Fibroblast of villous mesenchyme (primary cell): ENCODE measurements at places on chromosomes 2 and 18. TPM values are rescaled to one million over a fixed set of nuclear protein-coding genes. Genes with fewer than 3 reads are reported as not detected.

DNA sequence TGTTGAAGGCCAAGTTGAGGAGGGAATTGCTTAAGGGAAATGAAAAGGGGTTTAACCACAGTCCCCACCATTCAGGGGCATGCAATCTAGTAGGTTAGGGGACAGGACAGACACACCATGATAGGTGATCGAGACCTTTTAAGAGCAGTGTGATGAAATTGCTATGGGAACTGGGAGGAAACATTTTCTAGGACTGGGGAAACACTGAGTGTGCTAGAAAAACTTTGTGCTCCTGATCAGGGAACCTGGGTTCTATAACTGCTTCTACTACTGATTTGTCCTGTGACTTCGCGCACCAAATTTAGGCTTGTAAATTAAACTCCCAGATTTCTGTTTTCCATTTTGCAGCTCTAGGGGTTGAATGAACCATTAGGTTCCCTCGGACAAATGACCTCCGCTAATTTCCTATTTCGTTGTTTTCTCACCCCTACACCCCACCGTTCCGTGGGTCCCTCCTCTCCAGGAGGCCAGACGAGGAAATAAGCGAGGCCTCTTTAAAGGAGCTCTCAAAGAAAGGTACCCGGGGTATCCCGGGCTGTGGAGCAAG lies 371 bp upstream of the LCLAT1 start:
- DNase-seq, result no peak

DNA sequence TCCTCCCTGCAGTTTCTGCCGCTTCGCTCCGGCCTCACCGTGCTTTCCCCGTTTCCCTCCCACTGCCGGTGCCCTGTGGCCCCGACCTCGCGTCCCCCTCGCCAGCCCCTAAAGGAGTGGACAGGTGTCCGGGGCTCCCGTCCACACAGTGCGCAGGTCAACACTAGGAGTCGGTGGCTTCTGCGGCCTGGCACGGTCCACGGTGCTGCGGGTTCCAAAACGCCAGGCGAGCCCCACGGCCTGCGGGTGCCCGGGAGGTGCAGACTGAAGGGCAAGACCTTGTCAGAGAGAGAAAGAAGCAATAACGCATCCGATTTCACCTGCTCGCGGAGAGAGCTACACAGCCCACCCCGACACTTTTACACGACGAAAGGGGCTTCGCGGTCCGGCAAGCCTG lies 588.7 kb upstream of the SALL3 start:
- DNase-seq, result no peak

- no peak for DNase-seq
Measured at GRCh38 chr2:214587442-214587841, 176.6 kb downstream of the VWC2L start.

The B3GNT7 gene
- 0.43 and 0.64 TPM in 2 replicates for total RNA-seq

- peak; percentile 57 for DNase-seq
Measured at GRCh38 chr2:219680958-219681693, 53.7 kb downstream of the SLC4A3 start.

GRCh38 chr2:178208817-178209216 lies 14.5 kb downstream of the OSBPL6 start:
- peak; percentile 19 for DNase-seq

- no peak for DNase-seq
Measured at GRCh38 chr2:51291762-51292551, 260.0 kb upstream of the NRXN1 start.

- DNase-seq, result no peak
Measured at GRCh38 chr2:241035818-241036396, 37.5 kb downstream of the SNED1 start.

GRCh38 chr2:226477221-226478108 lies 322.2 kb downstream of the IRS1 start:
- no peak for DNase-seq

DNA sequence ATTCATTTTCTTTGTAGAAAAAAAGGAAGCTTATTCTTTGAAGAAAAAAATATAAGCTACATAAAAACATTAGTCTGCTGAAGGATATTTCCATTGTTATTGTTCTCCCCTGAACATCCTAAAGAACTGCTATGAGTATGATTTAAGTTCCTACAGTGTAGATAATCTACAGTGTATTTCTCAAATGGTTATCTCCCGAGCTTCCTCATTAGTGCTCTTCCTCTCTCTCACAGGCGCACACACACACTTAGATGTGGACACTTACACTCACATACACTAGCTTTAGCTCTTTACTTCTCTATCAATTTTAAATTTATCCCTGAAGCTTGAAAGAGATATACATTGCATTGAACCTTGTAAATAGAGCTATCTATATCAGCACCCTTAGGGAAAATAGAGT lies 681.0 kb downstream of the KCNJ3 start:
- DNase-seq, result no peak

GRCh38 chr18:45608400-45608799 lies 6.9 kb upstream of the SLC14A2 start:
- no peak for DNase-seq

The NMUR1 gene
- total RNA-seq, result not detected in 2 replicates

GRCh38 chr2:239269173-239269885 lies 131.5 kb downstream of the HDAC4 start:
- DNase-seq, result no peak

DNA sequence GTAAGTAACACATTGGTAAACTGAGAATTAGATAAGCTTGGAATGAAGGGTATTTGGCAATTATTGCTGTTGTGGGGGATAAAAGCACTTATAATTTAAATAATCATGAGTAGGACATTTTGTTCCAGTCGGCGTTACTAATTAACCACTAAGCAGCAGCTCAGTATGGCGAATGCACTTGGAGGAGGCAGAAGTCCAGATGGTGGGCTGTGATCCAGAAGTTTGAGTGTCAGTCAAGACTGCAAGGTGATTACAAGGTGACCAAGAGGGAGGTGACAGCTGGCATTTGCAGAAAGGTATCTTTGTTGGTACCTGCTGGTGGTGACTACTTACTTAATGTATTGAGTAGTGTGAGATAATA lies 643.6 kb upstream of the FAM98A start:
- no peak for DNase-seq

- no peak for DNase-seq
Measured at GRCh38 chr2:15556311-15556930, 4.7 kb downstream of the NBAS start.

- no peak for DNase-seq
Measured at GRCh38 chr2:221070106-221070505, 502.0 kb downstream of the EPHA4 start.

GRCh38 chr2:207935121-207935990 lies 90.0 kb downstream of the PLEKHM3 start:
- peak; percentile 4 for DNase-seq

DNA sequence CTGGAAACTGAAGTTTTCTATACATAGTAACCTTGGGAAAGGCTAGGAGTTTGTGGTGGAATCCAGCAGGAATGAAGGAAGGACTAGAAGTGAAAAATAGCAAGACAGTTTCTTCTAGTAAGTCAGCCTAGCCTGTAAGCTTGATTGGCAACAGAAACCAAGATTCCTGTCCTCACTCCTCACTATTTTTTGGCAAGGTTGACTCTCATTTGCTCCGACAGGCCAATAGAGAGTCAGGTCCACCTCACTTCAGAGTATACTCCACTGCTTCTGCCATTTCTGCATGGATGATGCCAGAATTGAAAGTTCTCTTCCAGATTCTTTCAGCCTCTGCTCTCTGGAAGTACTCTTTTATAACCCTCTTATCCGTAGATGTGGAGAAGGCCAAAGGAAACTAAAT lies 352.4 kb downstream of the ZNF516 start:
- DNase-seq, result no peak

- DNase-seq, result no peak
Measured at GRCh38 chr2:44109166-44109565, 59.5 kb upstream of the PPM1B start.

The CLASP1 gene
- 47.4 and 58.3 TPM in 2 replicates for total RNA-seq

GRCh38 chr2:44730593-44730992 lies 210.9 kb upstream of the SIX3 start:
- DNase-seq, result no peak

DNA sequence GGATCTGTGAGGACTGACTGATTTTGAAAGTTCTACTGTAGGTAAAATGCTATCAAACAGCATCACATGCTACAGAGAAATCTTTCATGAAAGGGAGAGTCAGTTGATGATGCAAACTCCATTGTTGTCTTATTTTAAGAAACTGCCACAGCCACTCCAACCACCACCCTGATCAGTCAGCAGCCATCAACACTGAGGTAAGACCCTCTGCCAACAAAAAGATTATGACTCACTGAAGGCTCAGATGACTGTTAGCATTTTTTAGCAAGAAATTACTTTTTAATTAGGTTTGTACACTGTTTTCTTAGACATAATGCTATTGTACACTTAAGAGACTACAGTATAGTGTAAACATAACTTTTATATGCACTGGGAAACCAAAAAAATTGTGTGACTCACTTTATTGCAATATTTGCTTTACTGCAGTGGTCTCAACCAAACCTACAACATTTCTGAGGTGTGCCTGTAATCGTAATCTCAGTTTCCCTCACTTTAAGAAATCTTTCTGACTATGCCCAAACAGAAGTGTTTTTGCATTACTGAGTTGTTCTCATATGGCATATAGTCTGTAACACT lies 42.8 kb downstream of the METTL8 start:
- peak; percentile 37 for DNase-seq

DNA sequence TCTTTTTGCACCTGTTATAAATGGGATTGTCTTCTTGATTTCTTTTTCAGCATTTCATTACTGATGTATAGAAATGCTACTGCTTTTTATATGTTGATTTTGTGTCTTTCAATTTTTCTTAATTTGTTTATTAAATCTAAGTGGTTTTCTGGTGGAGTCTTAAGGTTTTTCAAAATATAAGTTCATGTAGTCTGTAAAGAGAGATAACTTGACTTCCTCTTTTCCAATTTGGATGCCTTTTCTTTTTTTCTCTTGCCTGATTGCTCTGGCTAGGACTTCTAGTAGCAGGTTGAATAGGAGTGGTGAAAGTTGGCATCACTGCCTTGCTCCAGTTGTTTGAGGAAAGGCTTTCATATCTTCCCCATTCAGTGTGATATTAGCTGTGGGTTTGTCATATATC lies 28.6 kb upstream of the GALNT5 start:
- DNase-seq, result no peak

- DNase-seq, result peak; percentile 96
Measured at GRCh38 chr18:3816610-3817363, 366.8 kb downstream of the TGIF1 start.

- no peak for DNase-seq
Measured at GRCh38 chr2:37874470-37874869, 50.6 kb upstream of the RMDN2 start.

The CGREF1 gene
- under 0.01 TPM in 2 replicates for total RNA-seq

- no peak for DNase-seq
Measured at GRCh38 chr2:218823196-218823855, 8.3 kb downstream of the PRKAG3 start.

DNA sequence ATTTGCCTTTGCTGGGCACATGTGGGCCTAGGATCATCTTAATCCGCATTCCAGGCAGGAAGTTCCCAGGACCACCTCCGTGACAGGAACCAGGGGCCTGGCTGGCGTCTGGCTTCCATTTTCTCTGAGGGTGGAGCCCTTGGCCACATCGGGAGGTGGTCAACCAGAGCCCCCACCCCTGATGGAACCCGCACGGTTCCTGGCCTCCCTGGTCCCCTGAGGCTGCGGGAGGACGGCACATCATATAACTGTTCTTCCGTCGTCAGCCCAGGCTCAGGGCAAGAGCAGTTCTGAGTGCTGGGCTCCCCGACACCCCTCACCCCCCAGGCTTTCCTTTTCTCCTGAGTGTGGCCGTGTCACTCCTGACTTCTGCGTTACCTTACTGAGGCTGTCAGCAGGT lies 13.5 kb downstream of the ESPNL start:
- DNase-seq, result no peak

DNA sequence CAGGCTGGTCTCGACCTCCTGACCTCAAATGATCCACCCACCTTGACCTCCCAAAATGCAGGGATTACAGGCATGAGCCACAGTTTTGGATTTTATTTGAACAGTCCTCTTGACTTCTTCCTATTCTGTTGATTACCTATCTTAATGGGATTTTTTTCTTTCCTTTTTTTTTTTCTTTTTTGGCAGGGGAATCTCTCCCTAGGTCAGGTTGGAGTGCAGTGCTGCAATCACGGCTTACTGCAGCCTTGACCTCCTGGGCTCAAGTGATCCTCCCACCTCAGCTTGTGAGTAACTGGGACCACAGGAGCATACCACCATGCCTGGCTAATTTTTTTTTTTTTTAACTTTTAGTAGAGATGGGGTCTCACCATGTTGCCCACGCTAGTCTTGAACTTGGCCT lies 2.8 kb downstream of the MTHFD2 start:
- DNase-seq, result no peak

The SLC4A5 gene
- under 0.01 and 0.32 TPM in 2 replicates for total RNA-seq

- no peak for DNase-seq
Measured at GRCh38 chr2:143193121-143193520, 63.9 kb downstream of the ARHGAP15 start.

DNA sequence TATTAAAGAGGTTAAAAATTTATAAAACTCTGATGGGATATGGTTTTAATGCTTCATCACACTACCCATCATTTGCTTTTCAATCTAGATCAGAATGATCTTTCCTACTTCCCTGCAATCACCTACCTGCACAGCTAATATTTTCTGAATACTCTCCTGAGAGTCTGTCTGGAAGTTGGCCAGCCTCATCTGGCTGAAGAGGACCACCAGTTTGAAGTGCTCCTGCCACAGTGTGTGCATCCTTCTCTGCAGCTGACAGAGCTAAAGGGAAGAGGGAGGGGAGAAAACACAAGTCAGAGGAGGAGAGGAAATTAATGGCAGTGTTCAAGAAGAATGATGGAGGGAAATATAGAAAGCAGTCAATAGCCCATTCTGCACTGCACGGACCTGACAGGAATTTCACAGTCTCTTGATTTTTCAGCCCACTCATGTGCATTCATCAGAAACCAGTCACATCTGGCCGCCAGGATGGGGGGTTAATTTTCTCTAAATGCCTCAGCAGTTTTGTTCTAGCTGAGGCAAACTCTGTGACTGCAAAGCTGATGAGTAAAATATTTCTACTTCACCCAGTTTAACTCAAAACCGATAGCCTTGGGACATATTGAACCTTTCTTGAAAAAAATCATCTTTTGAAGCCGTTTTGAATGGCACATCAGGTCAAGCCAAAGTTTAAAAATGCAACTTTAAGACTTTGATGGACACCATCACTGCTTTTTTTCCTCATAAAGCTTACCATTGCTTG lies 201.8 kb upstream of the KLHL14 start:
- no peak for DNase-seq

- no peak for DNase-seq
Measured at GRCh38 chr2:47009253-47009767, 93.7 kb upstream of the MCFD2 start.

GRCh38 chr2:104975371-104975770 lies 62.5 kb upstream of the MRPS9 start:
- DNase-seq, result no peak
